ENCODE measurements at places on chromosomes 5 and 9. TPM values are rescaled to one million over a fixed set of nuclear protein-coding genes. Genes with fewer than 3 reads are reported as not detected.

Gene CSF1R
- total RNA-seq: 7.6 TPM

Gene PCDHB15
- 0.33 TPM for total RNA-seq

Gene MYMK
- 0.47 TPM for total RNA-seq

Gene FOXI1
- 0.14 TPM for total RNA-seq

Gene TSLP
- 0.09 TPM for total RNA-seq

DNA sequence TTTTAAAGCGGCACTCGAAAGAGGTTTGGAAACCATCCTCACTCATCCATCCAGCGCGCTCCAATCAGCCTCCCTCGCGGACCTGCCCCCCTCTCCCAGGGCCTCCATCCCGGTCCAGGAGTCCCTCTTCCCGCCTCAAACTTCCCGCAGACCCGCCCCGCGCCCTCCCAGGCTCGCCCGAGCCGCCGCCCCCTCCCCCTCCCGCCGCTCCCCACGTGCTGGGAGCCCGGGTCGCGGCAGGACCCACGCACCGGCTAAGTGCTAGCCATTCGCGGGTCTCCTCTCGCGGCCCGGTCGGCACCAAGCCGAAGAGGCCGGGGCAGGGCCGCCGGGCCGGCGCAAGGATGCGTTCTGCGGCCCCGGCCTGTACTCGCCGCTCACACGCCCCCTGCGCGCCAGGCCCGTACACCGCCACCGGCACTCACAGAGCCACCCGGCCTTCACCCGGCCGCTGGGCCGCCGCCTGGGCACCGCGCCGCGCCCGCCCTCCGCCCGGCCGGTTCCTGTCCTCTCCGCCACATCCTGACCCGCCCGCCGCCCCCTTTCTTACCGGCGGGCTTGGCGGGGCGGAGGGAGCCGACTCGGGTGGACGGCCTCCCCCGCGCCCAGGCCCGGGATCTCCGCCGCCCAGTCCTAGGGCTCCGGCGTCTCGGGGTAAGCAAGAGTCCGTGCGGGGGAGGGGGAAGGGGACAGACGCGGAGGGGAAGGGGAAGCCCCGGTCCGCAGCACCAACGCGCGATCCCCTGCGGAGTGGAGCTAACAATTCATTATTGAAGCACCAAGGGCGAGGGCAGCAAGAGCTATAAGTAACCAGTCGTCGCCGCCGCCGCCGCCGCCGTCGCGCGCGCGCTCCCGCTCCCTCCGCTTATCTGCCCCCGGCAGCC lies 576 bp downstream of the CHD1 start:
- DNase-seq: peak; percentile 74

DNA sequence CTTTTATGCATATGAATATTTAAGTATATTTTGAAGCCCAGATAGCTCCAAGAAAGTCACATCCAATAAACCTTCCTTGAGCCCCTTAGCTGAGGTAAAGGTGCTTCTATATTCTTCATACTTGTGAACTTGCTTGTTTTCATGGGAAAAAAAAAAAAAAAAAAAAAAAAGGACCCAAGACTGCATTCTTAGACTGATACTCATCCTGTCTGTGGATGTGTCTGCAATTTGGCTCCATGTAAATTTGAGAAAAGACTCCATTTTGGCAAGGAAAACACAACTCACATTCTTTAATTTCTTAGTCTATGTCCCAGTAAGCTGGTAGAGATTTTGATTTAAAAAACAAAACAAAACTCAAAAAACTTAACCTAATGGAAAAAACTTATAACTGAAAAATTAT lies 238.3 kb downstream of the FBXL17 start:
- no peak for DNase-seq

DNA sequence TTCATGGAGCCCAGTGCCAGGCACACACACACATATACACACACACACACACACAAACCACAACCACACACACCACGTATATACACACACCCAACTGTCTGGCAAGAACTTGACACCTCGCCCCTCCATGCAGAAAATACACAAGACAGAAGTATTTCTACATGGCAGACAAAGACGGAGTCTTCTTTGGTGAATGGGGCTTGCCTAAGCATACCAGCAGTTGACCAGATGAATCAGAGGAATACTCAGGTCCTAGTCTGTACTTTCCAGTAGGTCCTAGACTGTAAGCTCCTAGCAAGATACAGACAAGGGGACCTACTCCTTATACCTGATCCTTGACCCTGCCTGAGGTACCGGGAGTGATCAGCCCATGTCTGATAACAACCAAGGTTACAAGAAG lies 60.1 kb downstream of the SIL1 start:
- DNase-seq: no peak

DNA sequence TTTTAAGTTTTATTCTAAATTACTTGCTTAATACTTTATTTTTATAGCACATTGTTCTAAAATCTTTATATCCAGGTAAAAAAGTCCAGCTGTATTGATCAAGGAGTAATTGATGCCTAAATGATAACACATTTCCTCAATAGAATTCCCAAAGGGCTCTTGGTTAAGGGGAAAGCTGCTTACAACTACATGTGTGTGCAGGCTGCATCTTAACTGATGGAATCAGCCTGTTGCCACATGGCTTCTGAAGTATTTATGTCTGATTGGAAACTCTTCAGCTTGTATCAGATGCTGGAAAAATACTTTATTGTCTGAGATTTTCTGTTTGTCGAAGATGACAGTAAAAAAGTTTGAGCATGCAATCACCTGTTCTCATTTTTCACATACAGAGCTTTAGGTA lies 182.6 kb downstream of the FBXL7 start:
- DNase-seq: no peak

GRCh38 chr9:967903-968641 lies 8.4 kb upstream of the DMRT3 start:
- DNase-seq: no peak
